ENCODE measurements at places on chromosomes 2 and 18.

GRCh38 chr2:174585146-174585545, 12.5 kb downstream of the WIPF1 start:
- no peak for DNase-seq

- no peak for DNase-seq
These were observed 24.8 kb upstream of the TBC1D8 start for GRCh38 chr2:101175991-101176390.

DNA sequence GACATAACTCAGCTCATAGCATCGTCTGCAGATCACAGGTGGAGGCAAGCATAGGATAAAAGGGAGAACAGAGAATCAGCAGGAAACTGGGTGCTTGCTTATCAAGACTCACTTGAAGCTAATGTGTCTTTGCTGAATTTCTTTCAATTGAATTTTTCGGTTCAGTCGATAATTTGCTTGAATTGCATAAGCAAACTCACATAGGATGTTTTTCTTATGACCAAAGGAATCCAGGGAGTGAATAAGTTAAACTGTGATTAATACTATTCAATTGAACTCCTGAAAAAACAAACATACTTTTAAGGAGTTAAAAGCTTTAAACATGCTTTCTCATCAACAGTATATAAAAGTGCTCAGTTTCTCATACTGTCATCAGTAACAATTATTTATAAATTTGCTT, 707.1 kb upstream of the ACVR2A start:
- DNase-seq, result no peak

GRCh38 chr2:62412347-62412742, 93.7 kb downstream of the TMEM17 start:
- no peak for DNase-seq

DNA sequence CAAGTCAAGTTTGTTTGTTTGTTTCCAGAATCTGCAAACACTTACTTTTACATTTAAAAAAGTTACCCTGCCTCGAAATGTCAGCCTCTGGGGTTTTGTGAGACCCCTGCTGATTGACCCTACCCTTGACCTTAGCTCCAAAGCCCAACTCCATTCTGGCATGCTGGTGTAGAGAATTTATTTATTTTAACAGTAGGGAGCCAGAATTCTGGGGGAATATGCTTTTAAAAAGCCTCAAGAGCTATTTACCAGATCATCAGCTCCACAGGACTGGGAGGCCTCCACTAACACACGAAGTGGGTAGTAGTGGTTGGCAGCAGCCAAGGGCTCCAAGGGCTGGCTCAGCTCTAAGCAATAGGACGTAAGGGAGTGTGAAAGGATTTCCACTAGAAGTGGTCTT, 23.2 kb upstream of the GREB1L start:
- DNase-seq, result no peak

GRCh38 chr2:56357655-56358295, 174.0 kb downstream of the CCDC85A start:
- no peak for DNase-seq
